Inflammatory macrophage (primary cell): ENCODE measurements at places on chromosomes 6 and 20.
A peak's percentile ranks its signal among the peaks of the same experiment; 100 is the strongest.

GRCh38 chr6:73560182-73560732, 39.4 kb upstream of the EEF1A1 start:
- DNase-seq = no peak

- DNase-seq = no peak
Measured at GRCh38 chr20:32567384-32568178, 17.6 kb downstream of the NOL4L start.

GRCh38 chr20:58696411-58696961, 3.9 kb downstream of the NPEPL1 start:
- DNase-seq = no peak

DNA sequence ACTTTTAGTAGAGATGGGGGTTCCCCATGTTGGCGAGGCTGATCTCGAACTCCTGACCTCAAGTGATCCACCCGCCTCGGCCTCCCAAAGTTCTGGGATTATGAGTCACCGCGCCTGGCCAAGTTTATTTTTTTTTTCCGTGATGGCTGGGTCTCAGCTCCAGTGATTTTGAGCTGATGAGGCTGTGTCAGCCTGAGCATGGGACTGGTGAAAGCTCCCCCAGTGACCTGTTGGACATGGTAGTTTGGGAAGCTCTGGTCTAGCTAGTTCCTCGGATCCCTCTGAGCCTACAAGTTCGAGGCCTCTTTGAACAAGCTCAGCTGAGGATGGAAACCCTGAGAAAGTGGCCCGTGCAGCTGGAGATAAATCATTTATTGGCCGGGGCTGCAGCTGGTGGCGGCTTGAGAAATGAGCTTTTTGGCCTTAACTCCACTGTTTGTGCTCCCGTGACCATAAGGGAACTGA, 126.8 kb downstream of the SNX5 start:
- no peak for DNase-seq

- peak; percentile 70 for DNase-seq
Measured at GRCh38 chr6:35736253-35736894, 458 bp upstream of the ARMC12 start.

GRCh38 chr6:150068720-150069648, at the start of gene ULBP3:
TSS of gene ULBP3 (minus strand) at chr6:150069121. CDS start at chr6:150069066, 55 bp downstream.
- peak; percentile 76 for DNase-seq

- no peak for DNase-seq
Measured at GRCh38 chr6:40378071-40378724, 209.0 kb downstream of the LRFN2 start.

- DNase-seq = no peak
Measured at GRCh38 chr6:159062564-159062945, 17.8 kb upstream of the TAGAP start.

GRCh38 chr6:90025523-90026061, 131.3 kb downstream of the GJA10 start:
- DNase-seq = peak; percentile 10

DNA sequence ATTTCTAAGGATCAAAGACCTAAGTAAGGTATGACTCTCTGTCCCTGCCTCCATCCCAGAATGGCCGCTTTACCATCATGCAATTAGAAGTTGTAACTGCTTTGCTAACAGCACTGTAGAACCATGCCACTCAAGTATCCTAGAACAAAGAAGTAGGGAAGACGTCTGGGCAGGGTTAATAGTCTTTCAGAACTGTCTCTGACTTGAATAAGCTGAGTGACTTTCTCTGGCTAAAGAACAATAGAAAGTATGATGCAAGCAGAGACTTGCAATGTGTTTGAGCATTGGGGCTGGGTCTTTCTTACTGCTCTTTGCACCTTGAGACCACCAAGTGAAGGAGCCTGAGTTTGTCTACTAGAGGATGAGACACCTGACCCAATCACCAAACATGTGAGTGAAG, 279.6 kb upstream of the JAG1 start:
- DNase-seq = no peak
